RWPE1 (cell line): ENCODE measurements at places on chromosomes 6 and 20.
A peak's percentile ranks its signal among the peaks of the same experiment; 100 is the strongest.

DNA sequence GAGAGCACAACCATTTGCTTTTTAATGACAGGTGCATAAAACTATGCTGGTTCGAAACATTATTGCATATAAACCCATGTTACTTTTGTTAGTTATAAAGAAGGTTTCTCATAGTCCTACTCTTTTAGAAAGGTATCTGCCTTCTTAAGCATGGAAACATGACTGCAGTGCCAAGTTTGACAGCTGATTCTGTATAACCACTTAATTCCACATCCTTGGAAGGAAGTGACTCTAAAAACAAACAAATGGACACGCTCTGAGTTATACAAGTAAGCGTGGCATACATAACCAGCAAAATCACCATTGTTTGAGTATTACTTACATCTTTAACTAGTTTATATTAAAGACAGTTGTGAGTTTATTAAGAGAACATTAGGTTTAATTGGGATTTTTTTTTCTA lies 125.0 kb upstream of the HDGFL1 start:
- DNase-seq, result no peak

GRCh38 chr20:59819496-59820203 lies 113.8 kb downstream of the SYCP2 start:
- DNase-seq, result no peak

DNA sequence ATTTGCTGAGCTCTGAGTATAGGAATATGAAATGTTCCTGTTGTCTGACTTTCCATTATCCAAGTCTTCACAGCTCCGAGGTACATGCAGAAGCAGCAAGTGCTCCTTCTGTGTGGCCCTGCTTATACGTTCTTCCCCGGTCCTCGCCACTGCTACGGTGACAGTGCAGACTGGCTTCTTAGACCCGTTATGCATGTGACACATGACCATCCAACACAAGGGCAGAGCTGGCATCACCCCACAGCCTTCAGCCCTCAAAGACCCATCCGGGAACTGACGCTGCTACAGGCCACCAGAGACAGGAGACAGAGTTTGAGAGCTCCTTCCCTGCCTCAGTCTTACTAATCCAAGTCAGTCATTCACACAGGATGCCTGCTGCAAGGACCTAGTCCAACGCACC lies 70.4 kb downstream of the TRAM2 start:
- no peak for DNase-seq

GRCh38 chr6:18153311-18153703 lies 1.6 kb downstream of the TPMT start:
- no peak for DNase-seq

DNA sequence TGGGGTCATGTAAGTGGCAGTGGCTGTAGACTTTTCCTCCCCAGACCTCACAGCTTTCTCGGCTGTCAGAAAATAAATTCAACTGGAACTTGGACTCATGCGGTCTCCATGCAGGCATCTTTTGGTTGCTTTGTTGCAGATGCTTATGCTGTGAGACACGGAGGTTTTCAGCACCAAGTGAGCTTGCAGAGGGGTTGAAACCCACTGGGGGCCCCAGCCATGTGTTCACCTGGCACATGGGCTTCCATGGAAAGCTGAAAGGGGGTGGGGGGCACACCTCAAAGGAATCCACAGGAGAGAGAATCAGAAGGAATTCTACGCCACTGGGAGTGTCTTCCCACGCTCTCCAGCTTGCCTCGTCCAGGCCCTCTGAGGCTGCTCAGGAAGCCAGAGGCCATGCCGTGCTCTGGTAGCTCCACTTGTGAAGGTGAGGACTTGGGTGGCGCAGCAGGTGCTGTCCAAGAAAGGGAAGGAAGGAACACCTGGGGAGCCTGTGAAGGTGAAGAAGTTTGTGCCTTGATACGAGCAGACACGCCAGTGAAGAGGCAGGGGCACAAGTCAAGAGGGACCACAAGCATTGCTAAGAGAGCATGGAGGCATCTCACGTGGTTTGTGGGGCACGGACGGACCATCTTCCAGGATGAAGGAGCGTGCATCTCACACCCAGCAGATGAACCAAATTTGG lies 134.3 kb upstream of the PMEPA1 start:
- DNase-seq, result no peak

DNA sequence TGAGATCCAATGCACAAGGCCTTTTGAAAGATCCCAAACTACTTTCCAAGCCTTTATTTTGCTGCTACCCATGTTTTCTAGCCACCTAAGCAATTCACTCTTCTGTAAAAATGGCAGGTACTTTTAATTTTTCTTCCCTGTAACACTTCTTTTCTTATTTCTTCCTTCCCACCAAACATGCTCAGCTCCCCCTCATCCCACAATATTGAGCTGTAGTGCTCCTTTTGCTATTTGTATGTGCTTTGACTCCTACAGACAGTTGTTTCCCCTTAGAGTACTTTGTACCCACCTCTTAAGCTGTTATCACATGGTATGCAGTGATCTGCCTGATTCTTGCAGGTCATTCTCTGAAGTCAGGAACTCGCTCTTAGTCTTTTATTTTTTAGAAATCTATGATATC lies 49.3 kb downstream of the QKI start:
- no peak for DNase-seq

DNA sequence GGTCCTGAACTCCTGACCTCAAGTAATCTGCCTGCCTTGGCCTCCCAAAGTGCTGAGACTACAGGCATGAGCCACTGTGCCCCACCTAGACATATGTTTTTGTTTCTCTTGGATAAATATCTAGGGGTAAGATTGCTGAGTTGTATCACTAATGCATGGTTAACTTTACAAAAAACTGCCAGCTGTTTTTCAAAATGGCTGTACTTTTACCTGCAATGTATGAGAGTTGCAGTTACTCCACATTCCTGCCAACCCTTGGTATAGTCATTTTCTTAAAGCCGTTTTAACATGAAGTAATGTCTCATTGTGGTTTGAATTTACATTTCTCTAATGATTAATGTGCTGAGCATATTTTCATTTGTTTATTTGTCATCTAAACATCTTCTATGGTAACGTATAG lies 289.7 kb downstream of the UTRN start:
- no peak for DNase-seq

DNA sequence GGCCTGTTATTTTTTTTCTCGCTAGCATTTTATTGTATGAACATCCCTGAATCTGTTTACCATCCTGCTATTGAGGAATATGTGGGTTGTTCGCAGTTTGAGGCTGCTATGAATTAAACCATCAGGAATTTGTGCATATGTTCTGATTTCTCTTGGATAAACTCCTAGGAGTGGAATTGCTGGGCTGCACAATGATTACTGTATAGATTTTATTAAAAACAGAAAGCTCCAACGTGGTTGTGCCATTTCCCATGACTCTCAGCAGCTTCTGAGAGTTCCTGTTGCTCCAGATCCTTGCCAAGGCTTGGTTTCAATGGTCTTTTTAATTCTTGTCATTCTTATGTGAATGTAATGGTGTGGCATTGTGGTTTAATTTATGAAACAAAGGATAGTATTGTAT lies 75.1 kb downstream of the EDN3 start:
- DNase-seq, result no peak

- no peak for DNase-seq
These were observed 19.4 kb upstream of the MAPK13 start for GRCh38 chr6:36110863-36111262.

- no peak for DNase-seq
These were observed 39.8 kb upstream of the CDH22 start for GRCh38 chr20:46347841-46348803.

DNA sequence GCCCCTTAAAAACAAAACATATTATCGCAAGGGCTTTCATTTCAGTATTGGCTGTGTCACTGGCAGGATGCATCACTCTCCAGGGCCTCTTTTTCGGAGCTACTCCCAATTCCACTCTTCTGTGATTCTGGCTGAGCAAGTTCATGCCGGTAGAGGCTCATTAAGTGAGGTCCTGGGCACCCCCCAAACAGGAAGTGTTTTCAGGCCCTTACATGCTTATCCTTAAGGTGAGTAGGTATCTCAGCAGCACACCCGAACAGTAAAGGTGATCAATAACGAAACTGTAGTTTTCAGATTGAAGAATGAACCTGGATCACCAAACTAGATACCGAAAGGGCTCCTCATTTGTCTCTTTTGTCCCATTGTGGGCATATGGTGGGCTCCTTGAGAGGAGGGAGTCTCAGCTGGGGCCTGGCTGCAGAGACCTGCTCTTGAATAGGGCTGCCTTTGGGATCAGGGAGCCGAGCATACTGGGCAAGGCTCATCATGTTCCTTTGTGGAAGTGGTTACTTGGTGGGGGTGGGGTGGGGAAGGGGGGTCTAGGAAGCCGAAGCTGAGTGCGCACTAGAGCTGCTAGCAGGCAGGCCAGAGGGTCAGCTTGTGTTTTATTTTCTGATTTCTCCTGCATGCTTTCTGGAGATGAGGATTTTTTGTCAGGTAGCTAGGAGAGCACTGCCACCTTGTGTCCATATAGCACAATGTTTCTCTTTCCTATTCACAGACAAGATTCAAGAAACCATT lies 65.2 kb downstream of the CDS2 start:
- peak; percentile 79 for DNase-seq

DNA sequence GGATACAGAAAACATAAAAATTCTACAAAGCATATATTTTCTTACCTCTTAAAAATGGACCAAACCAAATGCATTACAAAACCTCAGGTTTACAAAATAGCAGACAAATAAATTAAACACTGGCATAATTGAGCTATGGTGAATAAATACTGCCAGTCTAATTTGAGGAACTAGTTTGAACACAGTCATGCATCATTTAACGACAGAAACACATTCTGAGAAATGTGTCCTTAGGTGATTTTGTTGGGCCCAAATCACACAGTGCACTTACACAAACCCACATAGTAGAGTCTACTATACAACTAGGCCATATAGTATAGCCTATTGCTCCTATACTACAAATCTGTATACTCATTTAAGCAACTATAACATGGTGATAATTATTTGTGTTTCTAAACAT lies 215.6 kb downstream of the FOXC1 start:
- DNase-seq, result no peak

DNA sequence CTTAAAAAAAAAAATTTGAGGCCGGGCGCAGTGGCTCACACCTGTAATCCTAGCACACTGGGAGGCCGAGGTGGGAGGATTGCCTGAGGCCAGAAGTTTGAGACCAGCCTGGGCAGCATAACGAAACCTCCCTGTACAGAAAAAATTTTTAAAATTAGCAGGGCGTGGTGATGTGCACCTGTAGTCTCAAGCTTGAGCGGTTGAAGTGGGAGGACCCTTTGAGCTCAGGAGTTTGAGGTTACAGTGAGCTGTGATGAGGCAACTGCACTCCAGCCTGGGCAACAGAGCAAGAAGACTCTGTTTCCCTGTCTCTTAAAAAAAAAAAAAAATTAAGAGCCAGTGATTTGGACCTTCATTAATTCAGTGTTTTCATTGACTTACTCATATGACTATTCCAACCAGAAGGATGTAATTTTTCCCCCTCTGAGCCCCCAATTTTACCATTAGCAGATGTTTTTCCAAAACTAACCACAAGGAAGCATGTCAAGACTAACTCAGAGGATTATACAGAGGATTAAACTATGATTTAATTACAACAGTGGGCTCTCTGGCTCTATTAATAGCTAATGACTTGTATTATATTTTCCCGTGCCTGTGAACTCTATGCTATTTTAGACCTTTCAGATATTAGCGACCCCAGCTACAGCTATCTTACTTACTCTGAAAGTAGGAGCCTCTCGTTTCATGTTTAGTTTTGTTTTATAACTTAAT lies 75.1 kb downstream of the ARID1B start:
- no peak for DNase-seq

GRCh38 chr6:151119823-151120524 lies 119.8 kb upstream of the AKAP12 start:
- no peak for DNase-seq

GRCh38 chr6:54491431-54491830 lies 183.2 kb downstream of the TINAG start:
- DNase-seq, result peak; percentile 29

DNA sequence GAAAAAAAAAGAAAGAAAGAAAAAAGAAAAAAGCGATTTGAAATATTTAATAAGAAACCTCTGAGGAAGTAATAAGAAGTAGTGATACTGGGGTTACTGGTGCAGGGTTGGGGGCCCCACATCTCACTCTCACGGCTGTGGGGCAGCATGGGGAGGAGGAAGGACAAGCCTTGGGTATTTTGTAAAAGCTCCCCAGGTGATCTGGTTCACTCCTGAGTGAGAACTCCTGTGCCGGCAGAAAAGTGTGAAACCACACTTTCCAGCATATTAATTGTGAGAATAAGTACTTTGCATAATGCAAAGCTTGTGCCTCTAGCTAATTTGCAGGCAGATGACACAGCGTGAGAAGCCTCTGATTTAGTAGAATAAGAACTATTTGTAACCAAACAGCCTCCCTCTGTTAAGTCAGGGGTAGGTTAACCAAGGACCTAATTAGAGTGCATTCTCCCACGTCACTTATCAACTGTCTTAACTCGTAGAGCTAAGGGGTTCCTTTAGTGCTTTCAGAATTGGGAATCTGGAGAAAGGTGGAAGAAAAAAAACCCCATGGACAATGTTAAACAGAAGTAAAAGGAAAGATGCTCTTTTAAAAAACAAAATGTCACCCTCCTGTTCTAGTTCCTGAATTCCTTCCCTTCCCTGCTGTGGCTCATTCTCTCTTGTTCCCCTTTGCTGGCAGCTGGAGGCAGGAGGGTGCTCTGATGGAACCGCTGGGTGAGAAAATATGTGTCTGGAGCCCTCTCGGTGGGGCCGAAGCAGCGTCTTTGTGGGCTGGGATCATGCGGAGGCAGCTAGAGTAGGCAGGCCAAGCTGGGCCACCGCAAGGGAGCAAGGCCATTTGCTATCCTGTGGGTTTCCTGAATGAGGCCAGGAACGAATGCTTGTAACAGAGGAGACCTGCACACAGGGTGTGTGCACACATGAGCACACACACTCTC lies 108.7 kb downstream of the FYN start:
- DNase-seq, result no peak

- no peak for DNase-seq
These were observed 7.8 kb upstream of the PNISR start for GRCh38 chr6:99432877-99433276.

DNA sequence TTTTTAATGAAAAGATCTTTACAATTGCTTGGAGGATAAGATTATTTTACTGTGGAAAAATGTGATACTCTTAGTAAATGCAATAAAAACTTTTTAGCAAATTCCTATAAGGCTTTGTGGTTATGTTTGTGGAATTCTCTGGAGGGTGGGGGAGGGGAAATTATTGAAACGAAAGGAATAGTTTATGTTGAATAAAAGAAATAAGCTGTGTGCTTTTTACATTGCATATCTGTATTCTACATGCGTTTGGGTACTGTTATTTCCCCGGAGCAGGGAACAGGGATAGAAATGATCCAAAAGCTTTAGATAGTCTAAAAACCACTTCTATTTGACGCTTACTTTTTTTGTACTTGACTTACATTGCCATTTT lies 143.8 kb downstream of the SLC16A10 start:
- no peak for DNase-seq
